ENCODE measurements at places on chromosomes 3 and 15.

DNA sequence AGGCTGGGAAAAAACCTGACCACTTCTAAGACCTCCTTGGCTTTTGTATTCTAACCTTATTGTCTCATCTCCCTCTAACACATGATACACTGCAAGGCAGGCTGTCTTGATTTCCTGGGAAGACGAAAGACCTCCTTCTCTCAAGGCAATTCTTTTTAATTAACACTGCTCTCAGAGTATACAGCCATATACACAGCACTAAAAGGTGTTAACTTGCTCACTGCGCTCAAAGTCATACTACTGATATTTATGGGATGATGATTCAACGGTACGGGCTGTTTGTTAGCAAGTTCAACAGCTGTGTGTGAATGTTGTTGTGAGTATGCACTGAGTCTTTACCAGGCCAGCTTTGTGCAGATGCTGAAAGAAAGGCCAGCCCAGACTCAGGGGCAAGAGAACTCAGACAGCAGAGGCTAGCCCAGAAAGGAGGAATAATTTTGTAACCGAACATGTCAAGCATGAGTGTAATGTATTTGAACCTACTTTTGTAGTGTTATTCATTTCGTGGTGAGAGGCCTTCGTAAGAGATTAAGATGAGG is 229.9 kb downstream of the IL5RA start:
- no peak for DNase-seq

DNA sequence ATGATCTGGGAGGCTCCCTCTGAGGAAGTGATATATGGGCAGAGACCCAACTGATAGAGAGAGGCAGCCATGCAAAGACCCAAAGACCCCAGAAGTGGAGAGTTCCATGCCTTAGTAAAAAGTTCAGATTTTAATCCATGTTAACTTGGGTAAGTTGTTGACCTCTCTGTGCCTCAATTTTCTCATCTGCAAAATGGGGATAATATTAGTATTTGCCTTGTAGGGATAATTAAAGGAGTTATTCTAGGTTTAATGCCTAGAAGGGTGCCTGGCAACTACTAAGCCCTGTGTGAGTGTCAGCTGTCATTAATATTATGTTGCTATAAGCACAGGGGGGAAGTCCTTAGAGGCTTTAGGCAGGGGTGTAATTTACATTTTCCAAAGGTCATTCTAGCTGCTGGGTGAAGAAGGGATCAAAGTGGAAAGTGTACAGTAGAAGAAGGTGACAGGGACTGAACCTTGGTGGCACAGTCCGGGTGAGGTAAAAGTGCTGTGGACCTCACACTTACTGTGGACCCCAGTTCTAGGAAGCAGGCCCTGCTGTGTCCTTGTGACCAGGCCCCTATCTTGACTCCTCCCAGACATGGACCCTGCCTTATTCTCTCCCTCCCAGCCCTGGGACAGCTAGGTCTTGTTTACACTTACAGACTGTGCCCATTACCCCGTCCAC is 3.0 kb upstream of the RAD18 start:
- no peak for DNase-seq

DNA sequence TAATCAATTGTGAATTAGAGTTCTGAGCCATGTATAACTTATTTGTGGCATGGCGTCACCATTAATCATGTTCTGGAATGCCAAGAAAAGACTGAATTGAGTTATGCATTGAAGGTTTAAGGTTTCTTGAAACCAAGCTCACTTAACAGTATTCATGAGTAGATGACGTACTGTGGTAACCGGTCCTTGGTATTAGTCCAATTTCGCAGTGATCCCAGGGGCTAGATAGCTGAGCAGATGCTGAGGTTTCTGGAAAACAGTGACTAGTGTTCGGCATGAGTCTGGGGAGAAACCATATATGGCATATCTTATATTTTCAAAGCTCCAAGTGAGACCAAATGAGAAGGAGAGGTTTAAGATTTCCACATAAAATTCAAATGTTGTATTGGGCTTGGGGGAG is 218.3 kb upstream of the LYSMD4 start:
- DNase-seq, result no peak

DNA sequence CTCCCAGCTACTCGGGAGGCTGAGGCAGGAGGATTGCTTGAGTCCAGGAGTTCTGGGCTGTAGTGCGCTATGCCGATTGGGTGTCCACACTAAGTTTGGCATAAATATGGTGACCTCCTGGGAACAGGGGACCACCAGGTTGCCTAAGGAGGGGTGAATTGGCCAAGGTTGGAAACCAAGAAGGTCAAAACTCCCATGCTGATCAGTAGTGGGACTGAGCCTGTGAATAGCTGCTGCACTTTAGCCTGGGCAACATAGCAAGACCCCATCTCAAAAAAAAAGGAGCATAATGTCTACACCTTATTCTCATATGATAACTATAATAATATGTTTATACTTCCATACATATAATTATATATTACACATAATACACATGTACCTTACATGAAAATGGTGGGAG is 6.1 kb upstream of the GLB1 start:
- DNase-seq, result no peak

GRCh38 chr3:72938471-72939265 is 50.8 kb downstream of the GXYLT2 start:
- peak; percentile 56 for DNase-seq

DNA sequence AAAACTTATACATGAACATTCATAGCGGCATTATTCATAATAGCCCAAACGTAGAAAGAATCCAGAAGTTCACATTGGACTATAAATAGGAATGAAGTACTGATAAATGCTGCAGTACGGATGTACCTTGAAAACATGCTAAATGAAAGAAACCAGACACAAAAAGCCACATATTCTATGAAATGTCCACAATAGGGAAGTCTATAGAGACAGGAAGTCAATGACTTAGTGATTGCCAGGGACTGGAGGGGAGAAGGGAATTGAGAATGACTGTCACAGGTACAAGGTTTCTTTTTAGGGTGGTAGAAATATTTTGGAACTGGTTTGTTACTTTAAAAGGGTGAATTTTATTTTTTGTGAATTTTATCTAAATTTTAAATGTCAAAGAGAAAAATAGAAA is 71.4 kb upstream of the SKOR1 start:
- DNase-seq, result no peak

- no peak for DNase-seq
Measured at GRCh38 chr3:151796105-151796680, 17.7 kb upstream of the AADAC start.

DNA sequence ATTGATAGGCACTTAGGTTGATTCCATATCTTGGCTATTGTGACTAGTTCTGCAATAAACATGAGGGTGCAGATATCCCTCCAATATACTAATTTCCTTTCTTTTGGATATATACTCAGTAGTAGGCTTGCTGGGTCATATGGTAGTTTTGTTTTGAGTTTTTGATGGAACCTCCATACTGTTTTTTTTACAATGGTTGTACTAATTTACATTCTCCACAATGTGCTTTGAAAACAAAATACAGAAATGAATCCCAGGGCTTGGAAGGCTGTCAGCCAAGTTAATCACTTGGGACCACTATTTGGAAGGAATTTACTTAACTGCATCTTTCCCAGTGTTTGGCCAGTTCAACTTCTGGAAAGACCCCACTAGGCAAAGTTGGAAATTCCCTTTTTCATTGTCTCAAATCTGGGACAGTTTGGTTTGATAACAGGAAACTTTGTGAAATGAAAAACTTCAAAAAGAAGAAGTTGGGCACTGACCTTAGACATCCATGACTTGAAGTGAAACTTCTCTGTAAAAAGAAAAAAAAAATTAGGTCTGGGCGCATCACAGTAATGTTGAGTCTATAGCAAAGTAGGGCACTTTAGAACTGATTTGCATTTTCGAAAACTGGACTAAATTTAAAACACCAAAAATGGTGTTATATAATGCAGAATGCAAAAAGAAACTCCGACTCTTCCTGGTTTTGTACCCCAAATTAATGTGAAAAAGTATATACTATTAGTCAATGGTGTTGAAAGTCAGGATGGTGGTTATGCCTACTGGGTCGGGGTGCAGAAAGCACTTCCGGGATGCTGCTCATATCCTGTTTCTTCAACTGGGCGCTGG is 6.0 kb downstream of the CTSH start:
- peak; percentile 90 for DNase-seq

DNA sequence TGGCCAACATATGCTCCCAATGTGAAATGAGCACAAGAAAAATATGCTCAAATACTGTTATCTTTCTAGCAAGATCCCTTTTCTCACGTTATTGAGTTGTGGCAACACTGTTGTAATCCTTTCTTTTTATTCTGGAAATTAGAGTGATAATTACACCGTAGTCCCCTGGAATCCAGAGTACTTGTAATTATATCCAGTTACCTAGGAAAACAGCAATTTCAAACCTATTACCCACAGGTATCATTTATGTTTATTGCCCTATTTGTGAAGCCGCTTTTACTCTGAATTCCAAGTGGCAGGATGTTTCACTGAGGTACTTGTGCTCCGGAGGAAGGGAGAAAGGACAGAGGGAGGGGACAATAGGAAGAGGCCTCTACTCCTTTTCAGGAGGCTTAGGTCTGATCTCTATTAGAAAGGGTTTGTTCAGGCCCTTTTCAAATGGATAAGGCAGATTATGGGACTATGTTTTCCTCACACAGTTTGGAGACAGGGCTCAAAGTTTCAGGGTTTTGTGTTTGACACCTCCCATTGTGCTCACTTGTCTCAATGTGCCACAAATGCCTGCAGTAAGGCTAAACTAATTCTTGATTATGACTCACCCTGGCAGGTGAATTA is 646.6 kb downstream of the TUSC7 start:
- DNase-seq, result no peak

- no peak for DNase-seq
Measured at GRCh38 chr3:140809316-140809715, 131.5 kb downstream of the TRIM42 start.

GRCh38 chr3:140180603-140181002 is 245.6 kb downstream of the CLSTN2 start:
- no peak for DNase-seq

- DNase-seq, result no peak
Measured at GRCh38 chr3:4077950-4078349, 225.2 kb upstream of the SETMAR start.

GRCh38 chr3:119639494-119640350 is 20.7 kb downstream of the POPDC2 start:
- DNase-seq, result peak; percentile 86

- DNase-seq, result no peak
Measured at GRCh38 chr3:169923189-169923588, 11.8 kb downstream of the SAMD7 start.

GRCh38 chr3:163043074-163043473 is 1546.5 kb downstream of the OTOL1 start:
- no peak for DNase-seq

GRCh38 chr3:56042326-56042951 is 425.8 kb downstream of the ERC2 start:
- no peak for DNase-seq

DNA sequence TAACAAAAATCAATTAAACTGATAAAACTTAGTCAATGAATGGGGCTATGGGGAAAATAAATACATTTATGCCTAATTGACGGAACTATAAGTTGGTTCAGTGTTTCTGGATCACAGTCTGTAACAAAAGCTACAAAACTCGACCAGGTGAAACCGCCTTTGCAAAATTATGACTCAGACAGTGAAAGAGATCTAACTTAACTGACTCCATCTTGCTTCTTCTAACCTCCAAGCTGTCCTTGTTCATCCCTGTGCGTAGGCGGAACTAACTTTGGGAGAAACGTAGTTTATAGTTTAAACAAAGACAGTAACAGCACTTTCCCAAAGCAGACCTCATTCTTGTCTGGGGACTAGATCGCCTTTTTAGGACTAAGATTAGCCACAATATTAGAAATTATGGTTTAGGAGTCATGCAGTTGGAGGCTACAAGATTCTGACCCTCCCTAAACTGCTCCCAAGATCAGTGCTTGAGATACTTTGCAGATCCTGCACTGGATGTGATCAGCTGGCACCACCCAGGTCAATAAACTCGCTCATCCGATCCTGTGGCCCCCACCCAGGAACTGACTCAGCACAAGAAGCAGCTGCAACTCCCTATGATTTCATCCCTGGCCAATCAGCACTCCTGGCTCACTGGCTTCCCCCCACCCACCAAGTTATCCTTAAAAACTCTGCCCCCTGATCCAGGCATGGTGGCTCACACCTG is 7.2 kb upstream of the MFGE8 start:
- no peak for DNase-seq

DNA sequence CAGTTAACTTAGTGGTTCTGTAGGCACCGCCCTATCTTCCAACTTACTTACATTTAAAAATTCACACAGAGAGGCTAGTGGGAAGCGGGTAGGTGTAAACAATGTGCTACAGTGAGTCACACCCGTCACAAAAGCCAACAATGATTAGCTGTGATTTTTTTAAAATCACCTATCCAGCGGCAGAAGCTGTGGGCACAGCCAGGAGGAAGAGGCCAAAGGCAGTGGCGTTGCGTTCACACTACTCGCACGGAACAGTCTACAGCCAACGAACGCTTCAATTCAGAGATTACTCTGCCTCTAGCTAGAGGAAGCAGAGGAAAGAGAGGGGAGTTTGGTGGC is 2.5 kb upstream of the NLGN1 start:
- DNase-seq, result peak; percentile 65

GRCh38 chr15:71739355-71739754 is 71.0 kb upstream of the NR2E3 start:
- no peak for DNase-seq

- no peak for DNase-seq
Measured at GRCh38 chr3:171231361-171231760, 204.8 kb upstream of the SLC2A2 start.

- DNase-seq, result no peak
Measured at GRCh38 chr3:108044699-108045098, 46.1 kb downstream of the CD47 start.

DNA sequence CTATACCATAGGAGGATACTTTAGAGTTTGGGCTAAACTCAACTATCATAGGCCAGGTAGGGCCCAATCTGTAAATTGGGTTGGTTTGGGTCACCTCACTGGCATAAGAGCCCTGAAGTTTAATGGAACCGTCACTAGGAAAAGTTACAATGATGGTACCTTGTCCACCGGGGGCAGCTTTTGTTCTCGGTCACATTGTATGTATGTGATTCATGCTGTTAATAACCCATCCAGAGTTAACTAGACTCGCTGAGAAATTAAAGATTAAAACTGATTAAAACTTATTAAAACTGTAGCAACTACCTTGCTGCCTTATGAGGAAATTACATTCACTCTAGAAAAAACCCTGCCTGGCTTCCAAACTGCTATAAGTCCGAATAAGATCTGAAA is 145.0 kb upstream of the TMCO5A start:
- no peak for DNase-seq

DNA sequence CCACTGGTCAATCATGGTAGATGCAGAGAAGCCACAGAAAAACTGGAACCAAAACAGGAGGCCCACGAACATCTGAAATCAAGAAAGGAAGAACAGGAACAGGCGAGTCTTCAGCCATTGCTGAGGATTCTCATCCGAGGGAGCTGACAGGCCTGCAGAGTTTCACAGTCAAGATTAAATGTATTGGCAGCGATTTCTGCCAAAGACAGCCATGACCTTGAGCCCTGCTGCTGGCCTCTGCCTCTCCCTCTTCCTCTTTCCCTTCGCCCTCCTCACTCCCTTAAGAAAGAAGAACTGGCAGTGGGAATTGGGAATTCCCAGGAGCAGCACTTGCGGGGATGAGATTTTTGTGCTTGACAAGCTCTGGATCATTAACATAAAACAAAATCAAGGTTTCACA is 179.7 kb downstream of the ATP10A start:
- DNase-seq, result no peak
